ENCODE measurements at places on chromosomes 5 and 9.

DNA sequence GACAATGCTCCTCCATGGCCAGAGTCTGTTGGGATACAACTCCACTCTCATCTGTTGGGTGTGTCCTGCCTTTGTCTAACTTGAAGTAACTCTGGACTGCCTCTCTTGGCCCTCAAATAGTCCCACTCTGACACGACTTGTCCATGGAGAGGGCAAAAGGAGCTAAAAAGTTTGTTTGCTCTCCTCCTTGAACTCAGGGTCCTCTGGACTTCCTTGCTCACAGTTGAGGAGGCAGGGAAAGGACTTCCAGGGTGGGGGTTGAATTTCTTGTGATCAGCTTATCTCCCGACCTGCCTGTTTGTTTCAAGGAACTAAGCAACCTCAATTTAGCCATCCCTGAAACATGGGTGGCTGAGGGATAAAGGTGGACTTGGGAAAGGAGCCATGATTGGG is 11.7 kb downstream of the DNAJB5 start:
- no peak for DNase-seq

- no peak for DNase-seq
These were observed 199.1 kb upstream of the SLC30A5 start for GRCh38 chr5:68894673-68895072.

GRCh38 chr9:133238272-133238850 is 29.3 kb upstream of the OBP2B start:
- DNase-seq, result no peak

GRCh38 chr5:67548520-67549295 is 352.1 kb upstream of the CD180 start:
- no peak for DNase-seq

- DNase-seq, result no peak
These were observed 395.9 kb downstream of the PSAT1 start for GRCh38 chr9:78692871-78693270.

GRCh38 chr9:129574911-129575585 is 45.9 kb downstream of the C9orf50 start:
- DNase-seq, result no peak

DNA sequence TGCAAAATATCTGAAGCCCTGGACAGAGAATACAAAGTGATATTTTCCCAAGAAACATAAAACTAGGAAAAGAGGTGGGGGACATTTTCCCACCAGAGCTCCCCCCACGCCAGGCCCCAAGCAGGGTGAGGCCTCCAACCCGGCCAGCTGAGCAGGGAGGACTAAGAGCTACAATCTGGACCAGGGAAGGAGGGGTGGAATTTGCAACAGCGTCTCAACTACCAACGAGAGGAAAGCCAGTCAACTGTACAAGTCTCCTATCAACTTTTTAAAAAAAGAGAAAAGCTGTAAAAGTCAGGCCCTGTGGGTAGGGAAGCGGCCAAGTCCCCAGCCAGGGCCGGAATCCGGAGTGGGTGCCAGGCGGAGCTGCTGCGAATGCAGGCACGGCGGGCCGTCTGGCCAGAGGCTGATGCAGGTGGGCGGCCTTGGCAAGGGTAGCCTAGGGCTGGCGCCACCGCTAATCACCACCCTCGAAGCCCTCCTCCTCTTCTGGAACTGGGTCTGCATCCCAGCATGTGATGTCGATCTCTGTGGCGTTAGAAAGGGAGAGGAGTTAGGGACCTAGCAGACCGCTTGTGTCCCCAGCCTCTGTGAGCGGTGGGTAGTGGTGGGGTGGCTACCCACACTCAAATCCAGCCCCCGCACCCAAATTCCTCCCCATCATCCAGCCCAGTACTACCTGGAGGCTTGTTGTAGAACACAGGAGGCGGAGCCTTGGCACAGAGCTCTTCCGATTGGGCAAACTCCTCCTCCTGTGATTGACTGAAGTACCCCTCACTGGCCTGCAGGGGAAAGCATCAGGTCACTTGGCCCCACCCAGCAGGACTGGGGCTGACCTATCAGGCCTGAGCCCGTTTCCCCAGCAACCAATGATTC is 10.6 kb downstream of the PRR7 start:
- DNase-seq, result peak; percentile 42

- no peak for DNase-seq
These were observed 4.0 kb downstream of the MAT2B start for GRCh38 chr5:163509291-163509951.

DNA sequence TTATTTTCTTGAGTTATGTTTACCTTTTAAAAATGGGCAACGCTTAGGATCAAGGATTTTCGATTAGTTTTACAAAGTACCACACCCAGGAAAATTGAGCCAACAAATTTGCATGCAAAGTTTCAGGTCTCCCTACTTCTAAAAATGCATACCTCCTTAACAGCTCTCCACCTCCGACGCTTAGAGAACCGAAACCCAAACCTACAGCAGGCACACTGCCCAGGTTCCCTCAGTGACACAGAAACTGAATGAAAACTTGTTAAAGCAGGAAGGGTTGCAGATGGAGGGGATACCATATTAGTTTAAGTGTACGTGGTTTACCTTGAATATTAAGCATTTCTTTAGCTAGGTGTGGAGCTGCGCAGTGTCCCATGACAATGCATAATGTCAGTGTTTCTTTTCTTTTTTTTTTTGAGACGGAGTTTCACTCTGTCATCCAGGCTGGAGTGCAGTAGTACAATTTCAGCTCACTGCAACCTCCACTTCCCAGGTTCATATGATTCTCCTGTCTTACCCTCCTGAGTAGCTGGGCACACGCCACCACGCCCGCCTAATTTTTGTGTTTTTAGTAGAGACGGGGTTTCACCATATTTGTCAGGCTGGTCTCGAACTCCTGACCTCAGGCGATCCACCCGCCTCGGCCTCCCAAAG is 1.6 kb upstream of the SUB1 start:
- DNase-seq, result no peak

All from NK-92 treated with Interleukin-12 subunit alpha and Interleukin-12 subunit beta, amount 100 ng/mL, for 24 hours (cell line).